ENCODE measurements at places on chromosomes 3 and 15.

DNA sequence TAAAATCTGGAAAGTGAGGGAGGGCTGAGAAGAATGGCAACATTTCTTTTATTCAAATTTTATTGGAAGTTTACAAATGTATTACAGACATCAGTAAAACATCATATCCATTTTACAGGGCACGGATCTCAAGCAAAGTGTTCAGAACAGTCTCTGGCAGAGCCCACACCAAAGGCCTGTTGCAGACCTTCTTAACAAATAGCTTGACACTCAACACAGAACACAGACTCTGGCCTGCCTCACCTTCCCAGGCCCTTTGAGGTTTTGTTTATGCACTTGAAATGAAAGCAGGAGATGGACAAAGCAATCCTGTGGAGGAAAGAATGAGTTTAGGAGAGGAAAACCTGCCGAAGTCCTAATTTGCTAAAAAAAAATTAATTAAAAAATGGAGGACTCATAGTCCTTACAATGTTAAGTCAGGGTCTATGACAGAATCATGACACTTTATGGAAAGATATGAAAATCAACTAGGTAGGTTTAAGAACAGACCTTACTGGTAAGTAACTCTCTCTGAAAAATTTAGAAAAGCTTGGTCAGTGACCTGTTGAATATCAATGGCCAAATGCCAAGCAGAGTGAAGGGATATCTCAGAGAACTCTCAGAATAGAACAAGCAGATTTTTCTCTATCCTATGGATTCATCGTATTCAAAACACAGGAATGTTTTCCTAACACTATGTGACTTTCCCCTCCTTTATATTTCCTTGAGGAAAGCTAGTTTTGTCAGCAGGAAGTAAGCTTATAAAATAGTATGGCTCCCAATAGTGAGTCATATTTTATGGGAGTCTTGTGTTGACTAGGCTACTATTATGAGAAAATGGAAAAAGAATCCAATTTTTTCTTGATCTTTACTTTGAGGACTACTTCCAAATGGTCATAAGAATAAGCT, 70.8 kb upstream of the PSMD6 start:
- DNase-seq: no peak

GRCh38 chr3:15341030-15341726, 8.8 kb upstream of the SH3BP5 start:
- no peak for DNase-seq

- DNase-seq: no peak
Measured at GRCh38 chr15:31335989-31336592, 9.5 kb downstream of the KLF13 start.

- DNase-seq: no peak
Measured at GRCh38 chr15:29638011-29638410, 184.3 kb downstream of the TJP1 start.

- no peak for DNase-seq
Measured at GRCh38 chr15:92663250-92663951, 7.8 kb upstream of the FAM174B start.

GRCh38 chr15:37903919-37904625, 30.4 kb upstream of the TMCO5A start:
- no peak for DNase-seq

DNA sequence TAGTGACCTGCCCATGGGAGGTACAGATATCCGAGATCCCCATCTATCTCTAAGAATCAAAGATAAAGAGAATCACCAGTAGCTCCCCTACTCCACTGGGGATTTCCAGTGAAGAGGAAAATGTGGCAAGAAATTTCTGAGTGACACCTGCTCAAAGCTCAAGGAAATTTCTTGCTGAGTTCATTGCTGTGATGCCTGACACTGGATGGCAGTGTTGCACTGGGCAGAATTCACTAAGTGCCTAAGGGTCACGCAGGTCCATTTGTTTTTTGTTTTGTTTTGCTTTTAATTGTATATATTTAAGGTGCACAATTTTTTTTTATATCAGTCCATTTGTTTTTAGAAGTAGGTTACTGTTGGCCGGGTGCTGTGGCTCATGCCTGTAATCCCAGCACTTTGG, 109.5 kb upstream of the KCNAB1 start:
- DNase-seq: no peak

- DNase-seq: no peak
Measured at GRCh38 chr3:27570421-27571106, 86.4 kb upstream of the SLC4A7 start.

Data from esophagus squamous epithelium (tissue), 5 donors.